Myocyte (in vitro differentiated cells): ENCODE measurements at places on chromosomes 13 and 19. TPM values are rescaled to one million over a fixed set of nuclear protein-coding genes. Genes with fewer than 3 reads are reported as not detected.

The PIP5K1C gene
- total RNA-seq: 17.9 and 22.8 TPM in 2 replicates

The DHX34 gene
- total RNA-seq: 9.9 and 14.4 TPM in 2 replicates

The GJB2 gene
- total RNA-seq: 0.05 and 0.40 TPM in 2 replicates

The PROSER3 gene
- total RNA-seq: 3.2 and 3.6 TPM in 2 replicates

GRCh38 chr19:35114353-35115176 lies 1.1 kb upstream of the FXYD3 start:
- DNase-seq: peak; percentile 73
